SK-N-SH (cell line): ENCODE measurements at places on chromosomes 6 and 20. TPM values are rescaled to one million over a fixed set of nuclear protein-coding genes. Genes with fewer than 3 reads are reported as not detected.

The XKR7 gene
- polyA plus RNA-seq = 0.02 and 0.10 TPM in 2 replicates

The LY6G5B gene
- 12.7 and 20.6 TPM in 2 replicates for polyA plus RNA-seq

The THEMIS gene
- polyA plus RNA-seq = not detected in 2 replicates

The DPPA5 gene
- polyA plus RNA-seq = not detected in 2 replicates

DNA sequence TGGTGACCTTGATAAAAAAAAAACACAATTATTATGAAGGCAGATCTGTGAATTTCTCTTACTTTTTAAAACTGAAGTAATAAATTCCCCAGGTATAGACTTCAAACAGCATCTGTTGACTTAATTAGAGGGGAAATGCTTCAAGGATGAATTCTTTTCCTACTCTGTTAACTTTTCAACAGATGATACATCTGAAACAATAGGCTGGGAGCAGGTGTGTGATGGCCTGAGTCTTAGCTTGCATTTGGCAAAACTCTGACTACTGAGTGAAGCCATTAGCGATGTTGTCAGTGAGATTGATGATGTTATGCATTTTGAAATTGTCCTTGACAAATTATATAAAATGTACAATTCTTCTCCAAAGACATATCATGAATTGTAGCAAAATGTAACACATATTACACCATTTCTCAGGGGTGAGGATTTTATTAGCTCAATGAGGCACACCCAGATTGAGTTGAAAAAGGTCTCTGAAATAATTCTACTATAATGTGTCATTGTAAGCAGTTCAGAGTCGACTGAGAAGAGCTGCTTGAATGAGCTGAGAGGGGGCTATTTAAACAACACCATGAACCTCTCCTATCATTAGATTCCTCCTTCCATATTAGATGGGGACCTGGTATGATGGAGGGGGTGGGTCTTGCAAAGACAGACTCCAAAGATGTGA, 39.6 kb upstream of the OGFRL1 start:
- peaks cover 8% of the 10 kb centered on the region for H3K4me1 ChIP-seq
- 0 out of 2 replicates have a peak overlapping the region, but pooled peaks have one; percentile 14 for H3K27ac ChIP-seq
- H3K4me3 ChIP-seq = no peak overlapping the region
- H3K36me3 ChIP-seq = no peaks in the 10 kb centered on the region
- DNase-seq = no peak

The TRIM15 gene
- polyA plus RNA-seq = not detected in 2 replicates

The CLIC5 gene
- 0.03 TPM in 1 of 2 replicates, not detected in the other for polyA plus RNA-seq

GRCh38 chr20:35007413-35007812, 51.7 kb downstream of the MYH7B start:
- H3K27ac ChIP-seq = no peak overlapping the region
- no peak for DNase-seq

GRCh38 chr6:13573669-13574110, 711 bp upstream of the SIRT5 start:
- DNase-seq = no peak
- H3K27ac ChIP-seq = peak overlapping the region; percentile 92
- H3K4me3 ChIP-seq = peak overlapping the region; percentile 75
- peaks cover 12% of the 10 kb centered on the region for H3K36me3 ChIP-seq
- H3K4me1 ChIP-seq = no peaks in the 10 kb centered on the region; the same call in 1 of the 2 replicates

The REV3L gene
- polyA plus RNA-seq = 7.3 and 8.6 TPM in 2 replicates
